ENCODE measurements at places on chromosomes 1 and 21.

GRCh38 chr1:154557248-154557938, 1.1 kb downstream of the UBE2Q1 start:
- DNase-seq, result no peak

DNA sequence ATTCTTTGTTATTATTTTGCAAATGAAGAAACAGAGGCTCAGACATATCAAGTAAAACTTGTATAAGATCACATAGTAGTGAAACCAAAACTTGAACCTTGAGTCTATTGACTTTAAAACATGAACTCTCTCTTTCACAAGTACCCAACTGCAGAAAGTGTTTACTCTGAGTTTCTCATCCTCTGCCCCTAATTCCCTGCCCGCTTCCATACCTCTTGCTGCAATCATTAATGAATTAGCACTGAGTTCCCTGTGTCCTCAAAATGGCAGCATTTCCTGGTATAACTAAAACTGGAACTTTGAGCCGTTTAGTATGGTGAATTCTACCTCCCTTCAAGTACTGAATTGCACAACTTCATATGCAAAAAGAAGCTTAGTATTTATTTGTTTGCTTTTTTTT, 147.7 kb upstream of the DNAH14 start:
- DNase-seq, result no peak

DNA sequence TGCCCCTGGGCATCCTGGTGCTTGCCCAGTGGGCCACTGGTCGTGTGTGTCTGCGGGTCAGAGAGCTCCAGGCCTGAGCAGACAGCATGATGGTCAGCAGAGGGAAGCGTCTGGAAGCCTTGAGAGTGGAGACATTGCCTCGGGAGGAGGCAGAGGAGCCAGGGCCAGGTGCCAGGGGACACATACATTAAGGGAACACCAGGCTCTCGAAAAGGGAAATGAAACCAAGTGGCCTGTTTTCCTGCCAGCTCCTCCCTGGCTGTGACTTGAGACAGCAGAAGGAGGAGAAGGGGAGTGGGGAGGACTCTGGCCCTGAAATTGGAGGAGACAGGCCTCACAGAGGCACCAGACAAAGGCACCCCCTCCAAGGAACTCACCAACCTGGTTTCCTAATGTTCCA, 62.4 kb upstream of the LRP8 start:
- no peak for DNase-seq

- DNase-seq, result no peak
Measured at GRCh38 chr1:71587961-71588360, 507.1 kb upstream of the ZRANB2 start.

DNA sequence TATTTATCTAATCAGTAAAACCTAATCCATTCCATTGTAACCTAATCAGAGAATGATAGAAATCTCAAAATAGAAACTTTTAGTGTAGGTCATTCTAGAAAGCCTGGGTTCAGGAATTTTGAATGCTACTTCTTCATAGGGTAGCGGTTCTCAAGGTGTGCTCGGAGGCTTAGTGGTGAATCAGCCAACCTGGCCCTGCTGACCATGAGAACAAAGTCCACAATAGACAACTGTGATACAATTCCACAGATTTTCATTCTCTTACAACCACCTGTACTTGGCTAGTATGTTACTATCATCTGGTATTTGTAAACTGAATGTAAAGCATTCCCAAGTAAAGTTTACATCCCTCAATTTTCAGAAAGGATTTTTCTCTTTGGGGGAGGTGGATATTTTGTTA, 7.5 kb upstream of the PUM1 start:
- no peak for DNase-seq

DNA sequence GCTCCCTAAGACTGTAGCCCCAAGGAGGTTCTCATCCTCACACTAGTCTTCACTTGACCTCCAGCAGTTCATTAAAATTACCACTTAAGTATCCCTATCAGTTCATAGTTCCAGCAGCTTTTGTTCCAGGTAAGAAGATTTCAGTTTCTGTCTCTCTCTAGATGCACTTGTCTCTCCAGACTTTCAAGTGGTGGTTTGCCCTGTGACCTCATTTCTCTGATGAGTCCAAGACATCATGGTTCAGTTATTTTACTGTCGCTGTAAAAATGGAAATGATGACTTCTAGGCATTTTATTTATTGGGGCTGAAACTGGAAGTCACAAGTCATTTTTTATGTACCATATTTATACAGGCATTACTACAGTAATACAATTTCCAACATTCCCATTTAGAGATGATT, 17.9 kb upstream of the RGS18 start:
- no peak for DNase-seq

- DNase-seq, result no peak
Measured at GRCh38 chr1:230317823-230318819, 108.0 kb downstream of the PGBD5 start.
